ENCODE measurements at places on chromosomes 12 and 14. TPM values are rescaled to one million over a fixed set of nuclear protein-coding genes. Genes with fewer than 3 reads are reported as not detected.

Gene ASCL4
- polyA plus RNA-seq = not detected

Gene RNASE3
- 0.12 TPM for polyA plus RNA-seq

Gene P2RX7
- polyA plus RNA-seq = 1.4 TPM

Gene KRT77
- polyA plus RNA-seq = not detected

Gene PITPNM2
- 13.0 TPM for polyA plus RNA-seq

Gene GAS2L3
- polyA plus RNA-seq = 0.53 TPM

Gene MAP1LC3B2
- 0.91 TPM for polyA plus RNA-seq
